ENCODE measurements at places on chromosomes 4 and X.

DNA sequence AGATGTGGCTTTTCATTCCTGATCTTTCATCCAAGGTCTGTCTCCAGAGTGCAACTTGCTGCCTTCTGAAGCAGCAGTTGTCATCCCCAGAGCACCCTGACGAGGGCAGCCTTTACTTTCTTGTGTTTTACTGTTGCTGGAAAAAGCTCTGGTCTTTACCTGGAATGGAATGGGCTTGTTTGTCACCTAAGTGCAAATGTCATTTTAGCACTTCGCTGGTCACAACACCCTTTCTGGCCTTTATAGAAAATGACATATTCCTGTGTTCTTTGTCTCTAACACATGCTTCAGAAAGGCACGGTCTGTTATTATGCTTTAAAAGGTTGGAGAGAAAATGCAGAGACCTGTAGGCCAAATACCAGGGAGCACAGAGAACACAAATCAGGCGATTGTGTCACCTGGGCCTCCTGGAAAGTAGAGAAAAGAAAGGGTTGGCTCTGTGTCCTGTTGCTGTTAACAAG, 332.7 kb upstream of the IGFBP7 start:
- DNase-seq = no peak

DNA sequence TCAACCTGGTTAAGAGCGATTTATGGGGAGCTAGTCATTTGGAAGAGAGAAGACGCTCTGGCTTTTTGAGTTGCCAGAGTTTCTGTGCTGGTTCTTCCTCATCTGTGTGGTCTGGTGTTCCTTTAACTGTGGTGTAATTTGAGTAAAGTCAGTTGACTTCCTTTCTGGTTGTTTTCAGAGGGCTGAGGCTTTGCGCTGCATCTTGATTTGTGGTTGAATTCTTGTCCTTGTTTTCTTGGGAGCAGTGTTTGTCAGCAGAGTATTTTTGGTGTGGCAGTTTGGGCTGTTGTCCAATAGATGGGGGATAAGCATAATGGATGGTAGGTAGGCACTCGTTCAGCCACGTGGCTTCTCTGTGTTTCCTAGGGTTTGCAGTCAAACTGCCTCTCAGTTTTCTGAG, 2143.2 kb upstream of the TENM3 start:
- peak; percentile 8 for DNase-seq

DNA sequence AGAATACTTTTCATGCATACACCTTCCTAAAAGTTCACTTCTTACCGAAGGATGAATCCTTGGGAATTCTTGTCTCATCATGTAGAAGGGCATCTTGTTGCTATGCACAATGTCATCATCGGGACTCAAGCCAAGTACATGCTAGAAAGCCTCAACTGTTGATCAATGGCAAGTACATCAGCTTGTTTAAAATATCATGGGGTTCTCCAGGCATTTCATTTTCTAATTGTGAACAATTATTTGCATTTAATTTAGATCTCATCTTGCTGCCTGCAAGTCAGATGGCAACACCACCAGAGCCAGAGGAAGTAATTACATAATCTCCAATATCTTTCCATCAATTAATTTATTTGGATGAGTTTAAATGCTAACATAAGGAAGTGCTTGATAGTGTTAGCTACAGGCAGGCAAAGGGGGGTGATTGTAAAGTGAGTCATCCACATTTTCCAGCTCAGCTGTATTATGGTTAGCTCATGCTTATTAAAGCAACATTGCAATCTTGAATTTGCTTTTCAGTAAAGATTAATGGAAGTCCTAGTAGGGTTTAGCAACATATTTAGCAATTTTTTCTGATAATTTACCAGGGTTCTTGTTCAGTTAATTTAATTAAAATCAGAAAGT, 356.5 kb downstream of the CBLL2 start:
- DNase-seq = no peak

DNA sequence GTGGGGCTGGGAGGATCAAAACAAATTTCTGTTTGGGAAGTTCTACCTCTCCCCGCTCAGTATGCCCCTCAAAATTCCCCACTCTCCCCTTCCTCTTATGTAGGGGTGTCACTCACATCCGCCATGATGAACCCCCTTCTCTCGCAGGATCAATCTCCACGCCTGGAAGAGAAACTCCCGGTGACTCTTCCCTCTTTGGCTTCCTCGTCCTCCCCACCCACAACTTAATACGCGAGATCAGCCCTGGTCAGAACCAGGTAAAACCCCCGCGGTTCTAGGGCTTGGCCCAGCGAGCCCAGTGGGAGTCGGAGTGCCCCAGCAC, 427 bp downstream of the LAMTOR3 start:
- DNase-seq = no peak

DNA sequence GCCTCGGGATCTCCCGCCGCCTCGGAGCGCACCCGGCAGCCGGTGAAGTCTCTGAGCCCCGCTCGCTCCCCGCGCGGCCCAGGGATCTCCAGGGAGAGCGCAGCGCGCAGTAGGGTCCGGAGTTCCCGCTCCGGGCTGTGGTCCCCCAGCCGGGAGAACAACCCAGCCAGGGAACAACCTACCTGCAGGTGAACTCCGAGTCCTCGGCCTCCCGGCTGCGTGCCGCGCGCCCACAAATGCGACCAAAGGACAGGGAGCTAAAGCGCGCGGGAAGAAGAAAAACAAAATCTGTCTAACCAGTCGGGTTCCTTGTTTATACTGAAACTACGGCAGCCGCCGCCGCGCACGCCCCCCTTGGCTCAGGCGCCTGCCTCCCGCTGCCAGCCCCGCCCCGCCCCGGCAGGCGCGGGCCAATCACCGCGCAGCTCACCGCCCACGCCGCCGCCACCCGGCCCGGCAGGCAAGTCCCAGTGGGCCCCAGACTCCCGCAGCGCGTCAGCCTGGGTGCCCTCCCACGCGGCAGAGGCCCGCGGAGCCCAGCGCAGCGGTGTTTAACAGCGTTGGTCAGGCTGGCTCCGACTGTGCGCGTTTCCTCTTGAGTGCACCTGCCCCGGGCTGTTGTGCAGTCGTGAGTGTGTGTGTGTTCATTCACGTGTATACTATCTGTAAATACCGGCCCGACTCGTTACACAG, at the start of gene RASGEF1B:
Gene RASGEF1B (minus strand): TSS at position 320 of the 693 bp plus-strand sequence. CDS start 12,399 bp downstream, outside the sequence.
- peak; percentile 99 for DNase-seq

DNA sequence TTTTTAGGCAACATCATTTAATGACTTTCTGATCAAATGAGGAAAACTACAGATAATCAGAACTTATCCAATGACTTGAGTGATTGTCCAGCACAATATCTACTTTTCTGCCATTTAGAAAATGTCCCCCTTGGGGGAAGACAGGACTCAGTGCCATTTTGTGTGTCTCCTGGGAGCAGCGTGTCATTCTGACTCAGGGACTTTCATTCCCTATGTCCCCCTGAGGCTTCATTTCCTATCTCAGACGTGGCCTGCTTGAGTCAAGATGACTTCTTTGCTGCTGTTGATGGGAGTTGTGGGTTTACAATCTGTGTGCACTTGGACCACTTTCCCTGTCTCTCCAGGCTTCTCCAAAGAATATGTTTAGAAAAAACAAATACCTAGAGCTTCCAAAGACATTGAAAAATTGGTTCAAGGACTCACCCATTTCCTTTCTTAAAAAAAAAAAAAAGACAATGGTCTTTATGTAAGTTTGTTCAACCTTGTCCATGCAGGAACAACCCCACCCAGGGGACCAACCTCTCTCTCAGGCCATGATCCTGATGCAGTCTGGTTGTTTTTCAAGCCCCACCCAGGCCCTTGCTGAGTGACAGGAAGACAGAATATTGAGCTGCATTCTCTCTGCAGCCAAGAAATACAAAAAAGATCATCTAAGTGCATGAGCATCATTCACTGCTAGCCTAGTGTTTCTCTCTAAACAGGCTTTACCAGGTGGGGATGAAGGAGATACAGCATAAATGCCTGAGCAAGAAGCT, 34.3 kb upstream of the TMEM154 start:
- DNase-seq = no peak

DNA sequence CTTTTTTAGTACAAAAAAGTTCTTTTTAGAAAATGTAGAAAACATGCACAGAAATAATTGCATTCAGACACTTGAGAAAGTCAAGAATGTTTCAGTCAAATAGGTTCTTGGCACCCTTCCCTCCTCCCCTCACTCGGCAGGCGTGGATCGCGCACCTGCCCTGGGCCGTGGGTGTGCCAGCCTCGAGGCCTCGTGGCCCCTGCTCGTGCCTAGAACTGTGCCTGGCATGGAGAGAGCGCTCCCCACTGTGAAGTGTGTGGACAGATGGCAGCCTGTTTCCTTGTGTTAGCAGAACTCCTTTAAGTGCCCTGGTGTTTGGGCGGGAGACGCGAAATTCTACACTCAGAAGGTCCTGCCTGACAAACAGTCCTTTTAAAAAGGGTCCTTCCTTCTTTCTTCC, 14.7 kb downstream of the RGS12 start:
- DNase-seq = no peak

GRCh38 chrX:68942104-68942503, 113.3 kb downstream of the EFNB1 start:
- DNase-seq = no peak

- no peak for DNase-seq
Measured at GRCh38 chrX:105314458-105314857, 94.0 kb upstream of the TEX13A start.

DNA sequence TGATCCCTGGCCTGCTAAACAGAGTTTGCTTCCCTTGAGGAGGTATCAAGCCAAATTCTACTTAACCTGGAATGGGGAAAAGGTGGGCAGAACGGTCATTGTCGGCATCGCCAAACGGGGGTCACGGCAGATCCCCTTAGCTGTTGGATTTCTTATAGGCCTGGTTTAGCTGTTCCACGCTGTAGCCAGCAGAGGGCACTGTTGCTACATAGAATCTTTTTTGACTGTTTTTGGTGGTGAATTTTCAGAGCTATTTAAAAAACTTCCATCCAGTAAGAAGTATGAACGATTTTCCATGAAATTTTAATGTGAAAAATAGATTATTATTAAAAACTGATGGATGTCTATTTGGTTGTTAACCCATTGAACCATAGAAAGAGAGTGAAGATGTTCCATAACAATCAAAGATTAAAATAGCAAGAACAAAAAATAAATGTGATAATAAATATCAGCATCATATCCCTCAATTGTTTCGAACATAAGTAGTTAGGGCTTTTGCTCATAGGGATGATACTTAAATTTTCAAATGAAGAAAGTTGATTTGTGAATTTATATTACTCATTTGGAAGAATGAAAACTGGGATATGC, 56.6 kb downstream of the LINC00632 start:
- DNase-seq = peak; percentile 30

- DNase-seq = no peak
Measured at GRCh38 chrX:81868979-81869378, 667.1 kb downstream of the SH3BGRL start.

- no peak for DNase-seq
Measured at GRCh38 chr4:118289794-118290193, 63.0 kb downstream of the PRSS12 start.

- DNase-seq = no peak
Measured at GRCh38 chrX:95383778-95384177, 1300.9 kb upstream of the DIAPH2 start.

DNA sequence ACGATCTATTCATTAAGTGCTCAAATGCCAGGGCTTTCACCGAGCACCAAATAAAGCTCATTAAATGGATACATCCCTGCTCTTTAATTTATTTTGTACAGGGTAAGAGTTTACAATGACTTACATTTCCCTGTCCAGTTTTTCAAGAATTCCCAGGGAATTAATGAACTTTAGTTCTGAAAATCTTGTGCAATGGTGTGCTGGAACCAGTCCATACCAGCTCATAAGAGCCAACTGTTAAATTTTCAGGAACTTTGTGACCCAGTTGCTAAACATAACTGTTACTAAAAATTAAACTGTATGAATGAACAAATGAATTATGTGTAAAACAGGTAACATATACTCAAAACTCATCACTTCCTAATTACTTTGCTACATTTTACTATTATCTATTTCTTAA, 191.7 kb upstream of the RASGEF1B start:
- DNase-seq = no peak

DNA sequence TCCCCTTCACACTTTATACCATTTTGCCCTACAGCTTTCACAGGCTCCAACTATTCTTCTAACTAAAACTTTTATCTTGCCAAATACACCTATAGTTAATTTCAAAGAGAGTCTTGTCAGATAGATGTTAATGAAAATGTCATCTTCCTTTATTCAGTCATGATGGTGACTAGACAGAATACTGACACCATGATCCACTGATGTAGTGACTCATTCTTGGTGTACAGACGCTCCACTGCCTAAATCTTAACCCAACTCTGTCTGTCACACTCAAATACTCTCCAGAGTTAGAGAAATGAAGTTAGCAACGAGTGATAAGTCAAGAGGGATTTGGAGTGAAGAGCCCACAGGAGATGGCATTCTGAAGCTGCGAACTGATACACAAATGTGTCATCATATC, 32.1 kb upstream of the HDAC8 start:
- no peak for DNase-seq

DNA sequence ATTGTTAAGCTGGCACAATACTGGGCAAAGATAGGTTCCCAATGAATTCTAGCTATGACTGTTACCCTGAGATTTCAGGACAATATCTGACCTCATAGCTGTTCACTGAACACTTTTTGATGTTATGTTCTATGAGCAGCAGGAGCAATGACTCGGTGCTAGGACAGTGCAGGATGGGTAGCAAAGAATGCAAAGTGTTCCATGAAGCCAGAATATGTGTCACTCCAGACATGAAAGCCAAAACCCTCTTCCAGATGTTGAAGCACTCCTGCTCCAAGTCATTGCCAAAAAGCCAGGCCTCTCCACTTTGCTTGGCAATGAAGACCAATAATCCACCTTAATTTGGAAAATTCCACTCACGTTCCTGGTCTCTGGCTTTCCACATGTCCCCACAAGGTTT, 300.9 kb upstream of the CPEB2 start:
- DNase-seq = no peak

DNA sequence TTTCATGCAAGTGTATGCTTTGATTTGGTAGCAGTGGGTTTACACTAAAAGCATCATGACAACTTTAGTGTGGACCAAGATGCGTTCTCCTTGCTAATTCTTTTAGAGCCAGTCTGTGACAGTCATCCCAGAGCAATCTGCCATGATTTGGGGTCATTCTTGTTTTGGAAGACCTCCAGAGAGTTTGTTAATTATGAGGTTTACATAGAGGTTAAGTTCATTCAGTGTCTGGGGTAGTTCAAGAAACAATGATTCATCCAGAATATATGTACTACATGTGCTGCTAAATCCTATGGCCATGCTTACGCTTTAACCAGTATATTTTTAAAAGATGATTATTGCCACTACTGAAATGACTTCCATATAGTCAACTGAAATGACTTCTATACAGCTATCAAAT, 328.5 kb upstream of the AGA start:
- DNase-seq = no peak

GRCh38 chr4:499567-499966, 557 bp downstream of the PIGG start:
- no peak for DNase-seq

GRCh38 chr4:13529128-13529919, 15.0 kb downstream of the NKX3-2 start:
- no peak for DNase-seq

DNA sequence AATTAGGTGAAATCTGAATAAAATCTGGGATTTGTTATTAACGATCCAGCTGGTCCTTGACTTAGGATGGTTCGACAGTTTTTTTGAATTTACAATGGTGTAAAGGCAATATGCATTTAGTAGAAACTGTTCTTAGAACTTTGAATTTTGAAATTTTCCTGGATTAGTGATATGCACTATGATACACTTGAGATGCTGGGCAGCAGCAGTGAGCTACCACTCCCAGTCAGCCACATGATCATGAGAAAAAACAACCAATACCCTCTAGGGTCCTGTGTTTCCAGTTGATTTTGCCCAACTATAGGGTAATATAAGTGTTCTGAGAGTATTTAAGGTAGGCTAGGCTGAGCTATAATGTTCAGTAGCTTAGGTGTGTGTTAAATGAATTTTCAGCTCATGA, 303.7 kb downstream of the GPAT3 start:
- DNase-seq = no peak

GRCh38 chrX:11557120-11557519, 108.6 kb downstream of the ARHGAP6 start:
- no peak for DNase-seq
